Epithelial cell of proximal tubule (primary cell): ENCODE measurements at places on chromosomes 4 and X. TPM values are rescaled to one million over a fixed set of nuclear protein-coding genes. Genes with fewer than 3 reads are reported as not detected.

GRCh38 chr4:74990276-74990875, 57.5 kb downstream of the PARM1 start:
- no peak for DNase-seq

- no peak for DNase-seq
Observed at GRCh38 chrX:39839371-39839770, 258.4 kb downstream of the BCOR start.

DNA sequence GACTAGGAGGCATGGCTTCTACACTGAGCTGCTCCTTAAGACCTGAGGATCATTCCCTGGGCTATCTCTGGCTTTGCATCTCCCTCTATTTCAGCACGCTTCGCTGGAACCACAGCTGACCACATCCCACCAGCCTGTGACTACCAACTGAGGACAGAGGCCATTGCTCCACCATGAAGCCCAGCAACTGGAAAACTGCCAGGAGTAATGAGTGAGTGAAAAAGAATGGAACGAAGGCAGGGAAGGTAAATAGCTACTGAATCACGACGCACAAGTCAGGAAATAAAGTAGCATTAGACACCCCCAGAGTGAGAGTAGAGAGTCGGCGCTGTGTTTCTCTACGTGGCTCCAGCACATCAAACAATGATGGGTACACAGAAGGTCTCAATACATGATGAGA, 314.7 kb downstream of the LDB2 start:
- DNase-seq = no peak

DNA sequence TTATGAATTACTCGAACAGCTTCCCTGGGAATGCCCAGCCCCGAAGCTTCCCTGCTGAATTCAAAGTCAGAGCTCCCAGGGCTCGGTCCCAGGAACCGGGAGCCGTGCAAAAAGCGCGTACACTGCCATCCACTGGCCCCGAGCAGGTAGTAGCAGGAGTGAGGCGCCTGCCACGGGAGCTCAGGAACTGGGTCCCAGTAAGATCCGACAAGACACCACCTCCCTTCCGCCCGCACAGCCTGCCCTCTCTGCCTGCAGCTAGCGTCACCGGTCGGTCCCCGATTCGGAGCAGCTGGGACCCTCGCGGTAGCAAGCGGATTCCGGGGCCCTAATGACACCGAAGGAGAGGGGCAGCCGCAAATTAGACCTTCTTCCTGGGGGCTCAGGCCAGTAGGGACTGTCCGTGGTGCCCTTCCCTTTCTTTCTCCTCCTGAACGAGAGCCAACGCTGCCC, 1.2 kb downstream of the CORIN start:
- DNase-seq = peak; percentile 38

GRCh38 chrX:8192276-8192675, 21.2 kb upstream of the VCX2 start:
- no peak for DNase-seq

DNA sequence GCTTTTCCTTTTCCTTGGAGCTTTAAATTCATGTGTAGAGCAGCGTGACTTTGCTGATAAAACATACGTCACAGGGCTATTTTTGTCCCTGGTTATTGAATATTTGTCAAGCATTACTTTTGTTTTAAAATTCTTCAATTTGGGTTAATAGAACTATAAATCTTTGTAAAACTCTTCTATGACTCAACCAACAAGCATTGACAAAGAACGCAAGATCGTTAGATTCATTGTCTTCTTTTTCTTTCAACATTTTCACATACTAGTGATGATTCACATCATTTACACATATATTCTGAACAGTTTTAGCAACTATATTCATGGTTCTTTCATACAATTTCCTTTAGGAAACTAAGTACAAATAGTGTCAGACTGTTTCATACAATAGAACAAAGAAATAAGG, 72.0 kb upstream of the GPM6A start:
- DNase-seq = no peak

GRCh38 chr4:118276580-118276979, 76.2 kb downstream of the PRSS12 start:
- DNase-seq = no peak

- DNase-seq = no peak
Observed at GRCh38 chrX:71579136-71579989, 1.1 kb downstream of the GCNA start.

Gene CNGA1
- total RNA-seq = 0.87 and 2.8 TPM in 2 replicates

Gene FAM133A
- not detected in 2 replicates for total RNA-seq

- no peak for DNase-seq
Observed at GRCh38 chrX:105241056-105241455, 20.6 kb upstream of the TEX13A start.

DNA sequence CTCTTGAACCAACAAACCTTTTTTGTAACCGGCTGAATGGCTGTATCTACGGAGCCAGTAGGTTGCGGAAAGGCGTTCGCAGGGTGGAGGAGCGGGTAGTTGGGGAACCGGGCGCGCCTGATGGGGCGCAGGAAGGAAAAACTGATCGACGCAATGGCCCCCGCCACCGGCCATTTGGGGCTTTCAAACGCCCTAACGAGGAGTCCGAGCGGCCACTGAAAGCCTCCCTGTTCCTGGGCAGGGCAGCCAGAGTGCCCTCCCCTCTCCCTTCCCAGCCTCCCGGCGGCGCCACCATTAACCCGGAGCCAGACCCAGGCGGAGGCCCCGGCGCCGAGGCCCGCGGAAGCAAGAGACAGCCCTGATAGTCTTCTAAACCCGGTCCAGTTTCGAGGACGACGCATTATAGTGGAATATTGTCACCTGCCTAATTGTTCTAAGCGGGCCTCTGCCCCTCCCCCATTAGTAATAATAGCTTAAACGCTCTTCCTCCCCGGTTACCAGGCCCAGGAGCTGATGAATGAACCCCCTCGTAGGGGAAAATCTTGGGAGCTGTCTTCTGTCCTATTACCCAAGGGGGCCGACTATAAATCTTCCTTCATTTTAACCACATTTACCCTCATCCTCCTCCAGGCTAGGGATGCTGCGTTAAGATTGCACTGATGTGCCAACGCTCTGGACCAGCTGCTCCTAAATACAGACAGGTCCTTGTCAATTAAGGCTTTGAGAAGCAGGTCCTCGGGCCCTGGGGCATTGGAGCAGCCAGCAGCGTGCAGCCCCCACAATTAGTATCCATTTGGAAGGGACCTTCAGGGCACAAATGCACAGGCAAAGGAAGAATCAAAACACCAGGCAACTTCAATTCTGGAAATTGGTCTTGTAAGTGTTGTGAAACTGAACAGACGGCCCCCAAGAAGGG, 61.6 kb upstream of the TMEM33 start:
- no peak for DNase-seq

Gene TLR6
- 0.22 and 0.29 TPM in 2 replicates for total RNA-seq

GRCh38 chr4:155972098-155972497, 18.4 kb upstream of the CTSO start:
- no peak for DNase-seq

GRCh38 chrX:150768580-150769190, 75.5 kb downstream of the MTMR1 start:
- DNase-seq = no peak

DNA sequence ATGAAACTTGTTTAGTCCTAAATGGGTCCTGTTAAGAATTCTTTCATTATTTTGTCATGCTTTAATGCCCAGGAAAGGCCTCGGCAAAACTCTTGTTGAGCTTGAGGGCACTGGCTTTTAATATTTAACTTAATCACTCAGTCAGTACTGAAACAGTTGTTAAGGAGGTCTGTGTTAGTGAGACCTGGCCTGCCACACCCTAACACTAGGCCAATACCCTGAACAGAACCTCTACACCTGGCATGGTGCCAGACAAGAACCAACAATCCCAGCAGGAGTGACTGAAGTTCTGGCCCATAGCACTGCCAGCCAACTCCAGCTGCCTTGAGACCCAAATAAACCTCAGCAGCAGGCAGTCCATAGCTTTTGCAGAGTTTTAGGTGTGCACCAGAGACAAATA, 85.7 kb upstream of the ITM2A start:
- DNase-seq = peak; percentile 35

- no peak for DNase-seq
Observed at GRCh38 chr4:78002260-78002659, 54.9 kb upstream of the FRAS1 start.

Gene RBM47
- 33.1 and 42.9 TPM in 2 replicates for total RNA-seq

Gene PDGFC
- total RNA-seq = 56.7 and 64.7 TPM in 2 replicates

- DNase-seq = no peak
Observed at GRCh38 chrX:118682258-118683014, 45.0 kb upstream of the IL13RA1 start.

GRCh38 chrX:71636438-71637252, 18.3 kb upstream of the CXCR3 start:
- DNase-seq = no peak

DNA sequence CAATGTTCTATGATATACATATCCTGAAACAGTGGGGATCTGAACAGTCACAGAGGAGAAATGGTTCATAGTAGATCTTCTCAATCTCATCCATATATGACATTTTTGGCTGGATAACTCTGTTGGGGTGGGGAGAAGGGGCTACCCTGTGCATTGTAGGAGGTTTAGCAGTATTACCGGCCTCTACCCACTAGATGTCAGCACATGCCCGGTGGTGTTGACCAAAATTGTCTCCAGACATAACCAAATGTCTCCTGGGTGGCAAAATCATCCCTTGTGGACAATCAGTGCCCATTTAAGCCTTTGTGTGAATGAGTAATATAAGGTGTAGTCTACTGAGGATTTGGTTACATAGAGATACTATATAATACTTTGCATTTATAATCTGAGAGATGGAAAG, 89.9 kb downstream of the PLS3 start:
- no peak for DNase-seq

DNA sequence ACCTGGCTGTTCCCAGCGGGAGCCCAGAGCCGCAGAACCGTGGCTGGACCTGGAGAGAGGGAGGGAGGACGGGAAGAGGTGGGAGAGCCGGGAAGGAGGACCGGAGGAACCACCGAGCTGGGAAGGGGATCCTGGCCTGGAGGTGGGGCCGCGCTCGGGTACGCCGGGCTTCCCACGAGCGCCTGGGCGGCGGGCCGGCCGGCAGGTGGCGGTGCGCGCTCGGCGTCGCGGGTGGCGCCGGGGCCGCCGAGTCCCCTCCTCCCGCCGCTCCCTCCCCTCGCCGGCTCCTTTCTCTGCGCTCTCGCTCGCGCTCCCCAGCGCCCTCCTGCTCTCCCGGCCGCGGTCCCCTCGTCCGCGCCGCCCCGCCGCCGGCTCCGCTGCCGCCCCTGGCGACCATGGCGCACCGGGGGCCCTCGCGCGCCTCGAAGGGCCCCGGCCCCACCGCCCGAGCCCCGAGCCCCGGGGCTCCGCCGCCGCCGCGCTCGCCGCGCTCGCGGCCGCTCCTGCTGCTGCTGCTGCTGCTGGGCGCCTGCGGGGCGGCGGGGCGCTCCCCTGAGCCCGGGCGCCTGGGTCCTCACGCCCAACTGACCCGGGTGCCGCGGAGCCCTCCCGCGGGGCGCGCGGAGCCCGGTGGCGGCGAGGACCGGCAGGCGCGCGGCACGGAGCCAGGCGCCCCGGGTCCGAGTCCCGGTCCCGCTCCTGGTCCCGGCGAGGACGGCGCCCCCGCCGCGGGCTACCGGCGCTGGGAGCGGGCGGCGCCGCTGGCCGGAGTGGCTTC, at the start of gene SORCS2:
SORCS2 (plus strand) TSS at position 287 of the 778 bp plus-strand sequence.
- no peak for DNase-seq

DNA sequence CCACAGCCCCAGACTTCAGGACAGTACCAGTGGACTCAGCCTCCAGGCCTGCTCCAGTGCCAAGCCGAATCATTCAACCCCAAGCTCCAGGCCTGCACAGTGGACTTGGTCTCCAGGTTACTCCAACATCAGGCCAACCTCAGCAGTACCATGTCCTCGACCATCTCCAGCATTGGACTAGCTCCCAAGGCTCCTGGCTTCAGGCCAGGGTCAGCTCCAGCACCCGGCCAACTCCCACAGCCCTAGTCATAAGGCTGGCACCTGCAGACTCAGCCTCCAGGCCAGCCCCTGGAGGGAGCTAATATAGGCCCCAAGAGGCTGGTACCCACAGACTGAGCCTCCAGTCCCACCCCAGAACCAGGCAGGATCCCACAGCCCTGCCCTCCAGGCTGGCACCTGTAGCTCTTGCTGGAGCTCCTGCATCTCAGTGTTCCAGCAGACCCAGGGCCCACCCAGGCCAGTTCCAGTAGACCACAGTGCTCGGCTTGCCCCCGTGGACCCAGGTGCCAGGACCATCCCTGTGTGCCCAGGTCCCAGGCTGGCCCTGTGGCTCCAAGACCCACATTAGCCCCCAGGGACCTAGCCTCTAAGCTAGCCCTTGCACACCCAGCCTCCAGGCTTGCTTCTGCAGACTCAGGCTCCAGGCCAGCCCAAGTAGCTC, 25.6 kb downstream of the ZMAT1 start:
- no peak for DNase-seq
